Stimulated activated naive B cell treated with anti-CD40 and anti-IgM and Interleukin-4, amounts not matched to agents 10 μg/mL and 1 μg/mL and 100 μg/mL, for 72 hours (primary cell): ENCODE measurements at places on chromosomes 5 and 9.

- no peak for DNase-seq
These were observed 83.6 kb downstream of the ZNF622 start for GRCh38 chr5:16382047-16382446.

- DNase-seq, result no peak
These were observed 54.0 kb upstream of the MAP3K1 start for GRCh38 chr5:56761151-56761885.

DNA sequence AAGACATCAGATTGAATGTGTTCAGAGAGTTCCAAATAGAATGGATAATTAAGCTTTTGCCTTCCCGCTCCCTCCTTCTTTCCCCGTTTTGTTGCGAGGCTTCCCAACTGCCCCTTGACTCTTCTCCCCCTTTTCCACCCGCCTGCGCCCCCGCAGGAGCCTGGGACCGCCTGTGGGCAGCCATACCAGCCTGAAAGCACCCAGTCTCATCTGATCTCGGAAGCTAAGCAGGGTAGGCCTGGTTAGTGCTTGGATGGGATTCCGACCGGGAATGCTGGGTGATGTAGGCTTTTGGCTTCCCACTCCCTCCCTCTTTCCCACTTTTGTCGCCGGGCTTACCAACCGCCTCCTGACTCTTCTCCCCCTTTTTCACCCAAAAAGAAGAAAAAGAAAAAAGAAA, 6.8 kb upstream of the HSD17B4 start:
- no peak for DNase-seq

DNA sequence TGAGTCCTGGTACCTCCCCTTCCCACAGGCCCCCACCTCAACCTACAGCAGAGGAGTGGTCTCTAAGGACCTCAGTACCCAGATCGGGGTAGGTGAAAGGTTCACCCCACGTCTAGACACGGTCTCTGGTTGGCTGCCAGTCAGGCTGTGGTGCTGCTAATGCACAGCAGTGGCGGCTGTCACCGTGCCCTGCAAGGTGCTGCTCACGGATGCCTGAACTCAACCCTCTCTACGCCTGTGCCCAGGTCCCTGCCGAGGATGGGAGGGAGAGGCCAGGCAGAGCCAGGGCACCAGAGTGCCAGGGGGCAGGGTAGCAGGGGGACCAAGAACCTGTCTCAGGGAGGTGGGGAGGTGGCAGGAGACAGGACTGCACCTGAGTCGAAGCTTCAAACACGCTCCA, 14.3 kb downstream of the IER5L start:
- no peak for DNase-seq

DNA sequence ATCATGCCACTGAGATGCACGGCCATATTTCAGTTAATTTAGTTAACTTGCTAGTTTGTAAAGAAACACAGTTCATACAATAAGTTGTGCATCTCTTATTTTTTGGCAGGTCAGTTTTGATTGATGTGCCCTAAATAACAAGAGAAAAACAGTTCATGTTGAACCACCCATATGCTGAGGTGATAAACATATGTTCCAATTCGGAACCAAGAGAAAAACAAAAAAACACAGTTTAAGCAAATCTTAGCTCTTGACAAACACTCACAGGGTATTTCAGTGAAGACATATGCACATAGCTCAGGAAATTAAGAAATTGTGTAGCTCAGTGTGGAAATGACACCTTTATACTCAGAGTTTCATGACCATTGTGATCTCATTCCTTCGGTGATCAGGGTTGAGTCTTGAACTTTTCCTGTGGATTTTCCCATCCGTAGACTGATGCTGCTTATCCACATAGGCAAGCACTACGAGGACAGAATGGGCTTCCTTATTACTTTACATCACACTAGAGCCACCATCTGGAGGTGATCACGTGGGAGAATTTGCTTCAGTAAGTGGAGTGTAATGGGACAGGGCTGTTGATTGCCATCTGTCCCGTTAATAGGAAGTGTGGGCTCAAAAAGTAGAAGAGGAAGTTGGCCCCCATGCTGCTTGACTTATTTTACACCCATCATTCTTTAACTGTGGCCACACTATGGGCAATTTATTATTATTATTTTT, 773.0 kb downstream of the MTRR start:
- DNase-seq, result no peak
